ENCODE measurements at places on chromosomes 5 and 9.
A peak's percentile ranks its signal among the peaks of the same experiment; 100 is the strongest.

- peaks cover 17% of the 10 kb centered on the region for H3K4me1 ChIP-seq
- no peak for DNase-seq
- H3K27ac ChIP-seq = no peak overlapping the region
Observed at GRCh38 chr5:157828105-157828943, 30.6 kb downstream of the CLINT1 start.

- peak overlapping the region; percentile 89 for H3K27ac ChIP-seq
- no peaks in the 10 kb centered on the region for H3K27me3 ChIP-seq
- H3K4me1 ChIP-seq = peaks cover 12% of the 10 kb centered on the region
- H3K4me3 ChIP-seq = peak overlapping the region; percentile 89
- no peak for DNase-seq
Observed at GRCh38 chr9:35732800-35733541, 505 bp downstream of the CREB3 start.

DNA sequence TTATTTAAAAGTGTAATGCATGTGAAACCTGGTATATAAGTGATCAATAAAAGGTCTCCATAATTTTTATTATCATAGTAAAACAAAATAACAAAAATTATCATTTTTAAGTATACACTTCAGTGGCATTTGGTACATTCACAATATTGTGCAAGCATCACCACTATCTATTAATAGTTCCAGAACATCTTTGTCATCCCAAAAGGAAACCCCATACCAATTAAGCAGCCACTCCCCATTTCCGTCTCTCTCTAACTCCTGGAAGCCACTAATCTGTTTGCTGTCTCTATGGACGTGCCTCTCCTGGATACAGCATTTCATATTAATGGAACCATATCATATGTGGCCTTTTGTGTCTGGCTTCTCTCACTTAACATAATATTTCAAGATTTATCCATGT lies 7.6 kb downstream of the OLFML2A start:
- no peaks in the 10 kb centered on the region for H3K36me3 ChIP-seq
- H3K27me3 ChIP-seq = peaks cover 6% of the 10 kb centered on the region
- no peak overlapping the region for H3K4me3 ChIP-seq
- H3K4me1 ChIP-seq = no peaks in the 10 kb centered on the region
- H3K27ac ChIP-seq = no peak overlapping the region
- DNase-seq = no peak

DNA sequence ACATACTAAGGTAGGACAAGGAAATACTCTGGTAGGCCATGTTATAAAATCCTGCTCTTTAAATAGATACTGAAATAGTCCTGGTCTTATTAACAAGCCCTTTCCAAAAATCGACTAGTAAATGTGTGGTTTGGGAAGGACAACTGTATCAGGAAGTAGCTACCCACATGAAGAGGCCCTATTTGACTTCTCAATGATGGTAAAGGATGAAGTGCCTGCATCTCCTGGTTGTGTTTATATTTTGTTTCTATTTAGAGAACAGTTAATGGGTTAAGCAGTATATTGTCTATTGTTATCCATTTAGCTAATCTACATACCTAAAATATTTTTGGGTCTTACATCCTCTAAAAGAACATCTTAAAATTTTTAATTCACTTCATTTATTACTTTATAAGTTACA lies 12.5 kb downstream of the GDF9 start:
- H3K36me3 ChIP-seq = no peaks in the 10 kb centered on the region
- H3K27ac ChIP-seq = no peak overlapping the region
- DNase-seq = no peak
